Stimulated activated CD4-positive, alpha-beta T cell treated with anti-CD3 and anti-CD28 coated beads, Interleukin-15, amount 100 ng/mL, for 48 hours (primary cell): ENCODE measurements at places on chromosomes 2 and 18.

- DNase-seq = no peak
Observed at GRCh38 chr2:140256080-140256479, 1475.9 kb upstream of the NXPH2 start.

DNA sequence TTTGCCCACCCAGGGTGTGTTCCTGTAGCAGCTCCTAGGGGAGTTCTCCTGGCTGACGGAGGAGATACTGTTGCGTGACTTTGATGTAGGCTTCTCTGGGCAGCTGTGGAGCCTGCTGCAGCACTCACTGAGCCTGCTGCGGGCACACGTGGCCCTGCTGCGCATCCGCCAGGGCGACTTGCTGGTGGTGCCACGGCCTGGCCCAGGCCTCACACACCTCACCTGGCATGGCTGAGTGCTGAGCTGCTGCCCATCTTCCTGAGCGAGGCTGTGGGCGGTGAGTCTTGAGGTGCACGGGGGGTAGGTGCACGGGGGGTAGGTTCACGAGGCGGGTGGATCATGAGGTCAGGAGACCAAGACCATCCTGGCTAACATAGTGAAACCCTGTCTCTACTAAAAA is 191.7 kb downstream of the ANKRD36C start:
- no peak for DNase-seq

GRCh38 chr2:69202327-69202726 is 184.7 kb downstream of the GFPT1 start:
- DNase-seq = no peak

DNA sequence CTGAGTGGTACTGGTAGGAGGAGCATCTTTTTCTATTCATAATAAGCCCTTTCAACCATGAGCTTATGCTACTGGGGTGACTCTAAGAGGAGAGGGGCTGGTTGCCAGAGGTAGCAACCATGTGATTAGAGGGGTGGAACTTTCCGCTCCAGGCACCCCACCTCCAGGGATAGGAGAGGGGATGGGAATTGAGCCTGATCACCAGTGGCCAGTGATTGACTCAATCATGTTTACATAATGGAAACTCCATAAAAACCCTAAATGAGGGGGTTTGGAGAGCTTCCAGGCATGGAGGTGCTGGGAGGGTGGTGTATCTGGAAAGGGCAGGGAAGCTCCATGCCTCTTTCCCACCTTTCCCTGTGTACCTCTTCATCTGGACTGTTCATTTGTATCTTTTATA is 46.6 kb upstream of the RHOB start:
- no peak for DNase-seq

DNA sequence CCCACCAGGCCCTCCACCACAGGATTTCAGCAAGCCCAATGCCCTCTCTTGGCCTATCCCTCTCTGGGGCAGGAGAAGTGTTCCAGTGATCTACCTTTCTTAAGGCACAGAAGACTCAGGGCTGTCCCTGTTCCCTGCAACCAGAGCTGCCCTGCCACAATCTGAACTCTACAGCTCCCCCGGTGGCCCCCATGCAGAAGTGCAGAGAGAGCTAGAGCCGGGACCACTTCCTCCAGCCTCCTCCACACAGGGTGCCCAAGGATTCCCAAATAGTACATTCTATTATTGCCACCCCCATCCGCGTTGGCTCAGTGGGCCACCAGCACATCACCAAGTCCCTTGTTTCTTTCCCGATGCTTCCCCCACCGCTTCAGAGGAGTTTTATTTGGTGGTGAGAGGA is 114.8 kb upstream of the PTPRM start:
- DNase-seq = no peak

GRCh38 chr2:124025171-124025580 is at the start of gene CNTNAP5:
Gene CNTNAP5 (plus strand): TSS chr2:124025287. CDS start chr2:124025651, 364 bp downstream.
- DNase-seq = no peak

DNA sequence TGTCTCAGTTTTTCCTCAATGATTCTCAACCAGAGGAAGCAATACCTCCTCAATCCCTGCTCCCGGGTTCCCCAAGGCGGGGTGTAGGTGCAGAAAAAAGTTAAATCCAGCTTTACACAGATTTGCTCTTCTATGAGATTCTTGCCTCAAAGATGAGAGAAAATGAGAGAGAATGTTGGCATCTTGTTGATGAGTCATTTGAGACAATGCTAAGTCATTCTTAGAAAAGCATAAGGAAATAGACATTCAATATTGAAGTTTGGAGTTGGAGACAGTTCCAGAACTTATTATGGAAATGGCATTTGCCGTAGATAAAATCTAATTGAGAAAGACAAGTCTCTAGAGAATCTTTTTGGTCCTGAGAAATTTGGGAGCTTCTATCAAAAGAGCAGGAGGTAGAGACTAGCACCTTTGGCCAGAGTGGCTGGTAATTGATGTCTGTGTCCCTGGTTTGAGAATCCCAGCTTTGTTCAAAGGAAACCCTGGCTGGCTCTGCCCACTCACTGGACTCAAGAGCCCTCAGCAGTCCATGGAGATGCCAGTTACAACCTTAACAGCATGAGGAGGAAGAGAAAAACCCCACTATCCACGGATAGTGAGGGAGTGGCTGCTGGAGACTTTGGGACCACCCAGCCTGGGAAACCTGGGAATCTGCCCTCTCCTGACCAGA is 181.2 kb downstream of the FAM124B start:
- no peak for DNase-seq

- no peak for DNase-seq
Observed at GRCh38 chr2:210233487-210233886, 8.2 kb upstream of the ACADL start.

GRCh38 chr2:71499691-71500090 is 46.3 kb downstream of the DYSF start:
- DNase-seq = no peak

DNA sequence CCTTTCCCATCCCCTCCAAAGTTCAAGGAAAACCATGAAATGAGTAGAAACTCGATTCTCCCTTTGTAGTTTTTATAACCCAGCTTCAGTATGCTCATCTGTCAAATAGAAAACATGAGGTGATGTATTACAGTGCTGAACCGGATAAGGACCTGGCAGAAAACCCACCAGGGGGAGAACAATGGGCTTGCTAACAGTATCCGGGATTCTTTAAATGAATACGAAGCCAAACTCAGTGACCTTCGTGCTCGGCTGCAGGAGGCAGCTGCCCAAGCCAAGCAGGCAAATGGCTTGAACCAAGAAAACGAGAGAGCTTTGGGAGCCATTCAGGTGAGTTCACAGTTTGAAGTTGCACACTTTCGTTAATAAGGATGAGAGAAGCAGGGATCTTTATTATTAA is 113.6 kb upstream of the TTC39C start:
- no peak for DNase-seq

- no peak for DNase-seq
Observed at GRCh38 chr2:15746703-15747550, 155.3 kb downstream of the DDX1 start.

DNA sequence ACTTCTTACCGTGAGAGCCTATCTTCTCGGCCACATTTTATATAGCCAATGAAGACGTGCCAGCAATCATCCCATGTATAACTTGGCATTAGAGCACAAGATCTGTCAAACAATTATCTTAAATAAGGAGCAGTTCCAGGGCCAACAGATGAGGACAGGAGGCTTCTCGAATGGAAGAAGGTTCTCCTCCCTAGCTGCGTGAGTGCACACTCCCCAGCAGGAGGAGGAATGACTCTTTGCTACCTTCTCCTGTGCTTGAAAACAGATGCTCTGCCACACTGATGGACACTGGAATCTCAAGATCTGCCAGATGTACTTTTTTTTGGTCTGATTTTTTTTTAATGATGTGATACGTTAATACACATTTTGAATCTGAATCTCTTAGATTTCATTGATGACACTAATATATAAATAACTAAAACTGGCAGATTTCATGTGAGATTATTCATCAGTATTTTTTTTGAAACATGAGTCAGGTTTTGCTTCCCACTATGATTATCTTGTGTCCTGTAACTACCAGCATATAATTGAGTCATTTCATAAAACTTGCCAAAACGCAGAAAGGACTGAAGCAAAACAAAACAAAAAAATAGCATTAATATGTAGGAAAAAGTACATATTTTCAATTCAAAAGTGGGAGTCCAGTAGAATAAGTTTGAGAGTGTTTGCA is 626 bp upstream of the VIT start:
- no peak for DNase-seq

DNA sequence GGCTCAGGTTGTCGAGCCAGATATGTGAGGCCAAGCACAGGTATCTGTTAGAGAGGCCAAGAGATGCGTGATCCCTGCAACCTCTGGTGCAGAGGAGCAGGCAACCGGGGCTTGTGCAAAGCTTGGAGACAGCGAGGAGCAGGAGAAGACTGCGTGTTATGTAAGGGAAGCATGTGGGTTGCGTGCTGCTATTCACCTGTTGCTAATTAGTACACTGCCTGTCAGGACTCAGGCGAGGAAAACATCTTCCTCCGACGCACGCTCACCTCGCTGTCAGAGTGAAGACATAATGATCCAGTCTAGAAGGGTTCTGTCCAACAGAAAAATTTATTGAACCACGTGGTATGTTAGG is 102.5 kb downstream of the HNRNPLL start:
- DNase-seq = no peak

DNA sequence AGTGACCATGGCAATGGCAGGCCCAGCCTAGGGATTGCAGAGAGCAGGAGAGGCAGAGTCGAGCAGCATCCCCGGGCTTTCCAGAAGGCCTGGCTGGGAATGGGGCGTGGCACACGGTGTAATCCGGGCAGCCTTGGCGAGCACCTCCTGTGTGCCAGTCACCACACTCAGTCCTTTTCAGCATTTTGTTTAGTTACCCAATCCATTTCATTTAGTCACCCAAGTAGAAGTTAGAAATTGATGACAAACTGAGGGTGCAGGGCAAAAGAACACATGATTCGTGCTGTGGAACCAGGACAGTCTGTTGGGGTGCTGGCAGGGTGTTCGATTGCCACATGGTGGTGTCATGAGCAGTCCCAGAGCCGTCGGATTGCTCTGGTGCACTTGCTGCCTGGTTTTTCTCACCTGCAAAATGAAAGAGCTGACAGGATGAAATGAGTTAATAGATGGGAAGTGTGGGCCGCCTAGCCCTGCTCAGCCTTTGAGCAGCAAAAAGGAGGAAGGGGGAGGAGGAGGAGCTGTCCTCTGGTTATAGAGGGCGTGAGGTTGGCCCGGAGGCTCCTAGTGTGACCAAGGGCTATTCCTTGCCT is 299.4 kb downstream of the AGAP1 start:
- DNase-seq = no peak

GRCh38 chr2:102839668-102840388 is 78.0 kb downstream of the TMEM182 start:
- no peak for DNase-seq

GRCh38 chr2:144010096-144010836 is 509.7 kb downstream of the ZEB2 start:
- DNase-seq = no peak

GRCh38 chr2:228446734-228447133 is 265.2 kb upstream of the SPHKAP start:
- no peak for DNase-seq

GRCh38 chr2:38747007-38747424 is 4.1 kb downstream of the SRSF7 start:
- no peak for DNase-seq

DNA sequence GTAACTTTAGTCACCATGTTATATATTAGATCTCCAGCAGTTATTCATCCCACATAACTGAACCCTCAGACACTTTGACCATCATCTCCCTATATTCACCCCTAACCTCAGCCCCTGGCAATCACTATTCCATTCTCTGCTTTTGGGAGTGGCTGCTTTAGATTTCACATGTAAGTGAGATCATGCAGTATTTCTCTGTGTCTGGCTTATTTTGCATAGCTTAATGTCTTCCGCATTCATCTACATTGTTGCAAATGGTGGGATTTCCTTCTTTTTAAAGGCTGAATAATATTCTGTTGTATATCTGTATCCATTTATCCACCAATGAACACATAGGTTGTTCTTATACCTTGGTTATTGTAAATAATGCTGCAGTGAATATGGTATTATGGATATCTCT is 411.6 kb upstream of the ZEB2 start:
- DNase-seq = no peak

DNA sequence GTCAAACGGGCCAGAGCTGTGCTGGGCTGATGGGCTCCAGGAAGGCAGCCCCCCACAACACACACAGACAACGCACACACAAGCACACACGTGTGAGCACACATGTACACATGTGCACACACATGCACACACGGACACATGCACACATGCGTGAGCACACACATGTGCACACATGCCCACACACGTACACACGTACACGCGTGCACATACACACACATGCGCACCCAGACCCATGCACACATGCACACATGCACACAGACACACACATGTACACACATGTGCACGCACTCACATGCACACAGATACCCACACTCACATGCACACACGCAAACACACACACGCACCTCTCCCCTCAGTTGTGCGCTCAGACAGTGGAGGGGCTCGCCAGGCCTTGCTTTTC is 31.2 kb upstream of the HPCAL1 start:
- DNase-seq = no peak

GRCh38 chr2:237558961-237559641 is 7.3 kb upstream of the PRLH start:
- no peak for DNase-seq

- no peak for DNase-seq
Observed at GRCh38 chr2:201185863-201186262, 2.9 kb downstream of the CASP10 start.

DNA sequence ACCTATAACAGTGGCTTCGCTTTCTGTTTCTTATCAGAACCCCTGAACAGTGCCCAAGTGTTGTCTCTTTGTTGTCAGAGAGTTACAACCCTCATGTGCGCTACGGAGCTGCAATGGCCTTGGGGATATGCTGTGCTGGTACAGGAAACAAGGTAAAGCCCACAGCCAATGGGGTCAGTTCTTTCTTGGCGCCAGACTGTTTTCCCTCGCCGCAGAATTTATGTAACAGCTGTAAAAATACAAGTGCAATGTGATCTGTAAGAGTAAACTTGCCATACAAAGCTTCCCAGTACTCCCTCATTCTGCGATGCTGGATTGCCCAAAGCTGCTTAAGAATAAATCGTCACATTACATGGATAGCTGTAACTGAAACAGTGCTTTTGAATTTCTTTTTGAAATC is 13.9 kb upstream of the HTR2B start:
- no peak for DNase-seq

- DNase-seq = no peak
Observed at GRCh38 chr2:1727796-1728474, 16.4 kb downstream of the PXDN start.

GRCh38 chr18:710418-711300 is 1.8 kb downstream of the ENOSF1 start:
- no peak for DNase-seq

DNA sequence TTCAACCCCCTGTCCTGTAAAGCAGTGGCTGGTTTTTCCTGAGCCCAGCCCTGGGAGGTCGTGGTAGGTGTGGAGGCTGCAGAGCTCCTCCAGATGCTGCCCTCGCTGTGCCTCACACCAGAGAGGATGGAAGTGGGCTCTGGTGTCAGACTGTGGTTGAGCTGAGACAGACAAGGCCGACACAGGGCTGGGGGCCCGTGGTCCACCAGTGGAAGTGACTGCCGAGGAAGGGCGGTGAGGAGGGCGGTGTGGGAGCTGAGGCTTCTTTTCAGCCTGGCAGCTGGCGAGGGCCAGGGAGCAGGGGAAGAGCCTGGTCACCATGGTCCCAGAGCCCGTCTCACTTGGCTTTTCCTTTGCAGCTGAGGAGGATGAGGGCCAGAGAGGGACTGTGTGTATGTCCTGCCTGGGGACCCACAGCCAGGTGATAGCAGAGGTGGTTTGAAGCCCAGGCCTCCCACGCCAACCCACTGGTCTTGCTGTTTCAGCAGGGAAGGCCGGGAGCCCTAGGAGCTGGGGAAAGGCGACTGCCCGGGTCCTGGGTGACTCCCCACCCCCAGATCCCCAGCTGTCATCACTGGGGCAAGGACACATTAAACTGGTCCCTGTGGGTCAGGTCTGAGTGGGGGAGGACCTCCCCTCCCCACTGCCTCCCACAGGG is 8.5 kb downstream of the SFTPB start:
- DNase-seq = no peak
